ENCODE measurements at places on chromosomes 16 and 17.

- DNase-seq, result no peak
Observed at GRCh38 chr16:88131256-88131655, 180.0 kb downstream of the BANP start.

DNA sequence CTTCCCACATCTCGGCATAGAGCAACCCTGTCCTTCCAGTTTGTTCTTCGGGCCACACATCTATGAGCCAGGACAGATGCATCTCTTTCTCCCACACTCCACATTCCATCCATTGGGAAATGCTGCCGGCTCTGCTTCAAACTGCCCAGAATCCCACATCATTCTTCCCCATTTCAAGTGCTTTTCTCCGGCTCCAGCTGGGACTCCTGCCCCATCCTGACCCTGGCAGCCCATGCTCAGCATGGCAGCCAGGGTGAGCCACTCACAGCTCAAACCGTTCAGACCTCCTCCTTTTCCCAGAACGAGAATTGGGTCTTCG lies 132.8 kb upstream of the SDK2 start:
- DNase-seq, result no peak

DNA sequence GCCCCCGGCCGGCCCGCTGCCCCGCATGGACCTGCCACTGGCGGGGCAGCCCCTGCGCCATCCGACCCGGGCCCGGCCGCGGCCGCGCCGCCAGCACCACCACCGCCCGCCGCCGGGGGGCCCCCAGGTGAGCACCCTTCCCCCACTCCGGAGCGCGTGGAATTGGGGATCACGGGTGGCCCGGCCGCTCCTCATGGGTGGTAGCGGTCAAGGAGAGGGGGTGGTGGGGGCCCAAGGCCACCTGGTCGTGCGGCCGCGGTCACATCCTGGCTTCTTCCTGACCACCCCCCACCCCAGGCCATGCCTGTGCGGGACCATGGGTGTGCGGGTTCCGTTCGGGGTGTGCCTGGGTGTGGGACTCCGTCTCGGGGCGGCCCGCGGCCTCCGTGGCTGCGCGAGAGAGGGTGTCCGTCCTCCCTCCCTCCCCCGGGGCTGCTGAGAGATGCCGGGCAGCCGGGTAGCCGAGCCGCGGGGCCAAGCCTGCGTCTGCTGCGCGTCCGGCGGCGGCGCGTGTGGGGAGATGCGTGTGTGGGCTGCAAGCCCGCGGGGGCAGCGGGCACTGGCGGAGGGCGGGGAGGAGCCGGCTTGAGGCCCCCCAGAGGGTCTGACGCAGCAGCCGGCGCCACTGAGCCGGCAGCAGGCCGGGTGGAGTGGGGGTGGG lies 6.8 kb downstream of the ACD start:
- DNase-seq, result peak; percentile 35

GRCh38 chr17:2929881-2930533 lies 133.4 kb downstream of the OR1D5 start:
- peak; percentile 31 for DNase-seq

- DNase-seq, result no peak
Observed at GRCh38 chr16:23244122-23244521, 58.0 kb upstream of the SCNN1B start.

- DNase-seq, result no peak
Observed at GRCh38 chr16:57264950-57265371, 19.5 kb downstream of the PLLP start.

GRCh38 chr16:90032674-90033331 lies 13.5 kb upstream of the DBNDD1 start:
- DNase-seq, result peak; percentile 41

Measured in EL (cell line).